Endodermal cell (in vitro differentiated cells): ENCODE measurements at places on chromosomes 7 and 10. TPM values are rescaled to one million over a fixed set of nuclear protein-coding genes. Genes with fewer than 3 reads are reported as not detected.

Gene TYW1B
- total RNA-seq, result 2.8 and 3.7 TPM in 2 replicates

Gene GFRA1
- total RNA-seq, result 3.1 and 4.4 TPM in 2 replicates

Gene IFIT1B
- not detected in 3 replicates for total RNA-seq

Gene BHLHA15
- total RNA-seq, result 0.86 to 1.5 TPM (median 0.92 TPM) in 3 replicates

Gene CHAT
- not detected in 2 replicates for total RNA-seq

Gene OPTN
- 21.8 and 22.7 TPM in 2 replicates for total RNA-seq

Gene ANKRD61
- not detected in 3 replicates for total RNA-seq

Gene PILRA
- 12.2 to 17.4 TPM (median 12.8 TPM) in 3 replicates for total RNA-seq

Gene SPDYE8
- total RNA-seq, result not detected in 2 replicates

Gene CPN1
- total RNA-seq, result 0.63 and 1.3 TPM in 2 replicates

Gene PRRT4
- 0.14 and 0.18 TPM in 2 replicates for total RNA-seq

Gene GPR15LG
- not detected in 3 replicates for total RNA-seq

Gene TMEM213
- not detected in 2 replicates for total RNA-seq

Gene MMP21
- not detected in 3 replicates for total RNA-seq

Gene BEND7
- total RNA-seq, result 3.1 to 5.3 TPM (median 4.1 TPM) in 3 replicates

Gene NKX2-3
- not detected in 3 replicates for total RNA-seq

Gene ASIC3
- 1.4 and 3.0 TPM in 2 replicates for total RNA-seq
